ENCODE measurements at places on chromosomes 5 and 9.

DNA sequence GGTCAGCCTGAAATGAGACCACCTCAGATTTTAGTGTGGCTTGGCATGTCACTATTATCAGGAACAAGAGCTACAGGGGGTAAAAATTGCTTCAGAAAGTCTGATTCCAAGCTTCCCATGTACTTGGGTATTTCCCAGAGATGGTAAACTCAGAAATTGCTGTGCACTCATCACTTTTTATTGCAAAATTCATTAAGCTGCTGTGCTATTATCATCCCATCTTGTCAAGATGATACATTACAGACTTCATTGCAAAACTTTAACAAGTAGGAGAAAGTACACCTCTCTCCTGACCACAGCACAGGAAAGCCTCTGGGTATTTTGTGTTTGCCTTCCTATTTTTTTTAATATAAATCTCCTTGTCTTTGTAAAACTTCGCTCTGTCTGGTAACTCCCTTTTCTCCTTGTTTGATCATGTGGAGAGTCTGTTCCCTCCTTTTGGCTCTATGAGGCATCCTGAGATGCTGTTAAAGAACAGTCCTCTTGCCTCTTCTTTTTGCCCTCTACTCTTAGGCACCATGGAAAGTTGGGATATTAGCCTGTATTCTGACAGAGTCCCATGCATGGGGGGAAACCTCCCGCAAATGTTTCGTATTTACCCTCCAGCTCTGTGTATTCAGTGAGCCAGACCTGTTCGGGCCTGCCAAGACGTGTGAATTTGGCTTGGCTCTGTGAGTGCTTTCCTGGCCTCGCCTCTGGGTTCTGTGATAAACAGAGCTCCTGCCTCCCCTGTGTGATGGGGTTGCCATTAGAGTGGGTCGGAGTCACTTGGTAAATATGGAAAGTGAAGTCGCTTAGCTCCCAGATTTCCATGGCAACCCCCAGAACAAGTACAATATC, 260.7 kb downstream of the NR3C1 start:
- no peak for DNase-seq

DNA sequence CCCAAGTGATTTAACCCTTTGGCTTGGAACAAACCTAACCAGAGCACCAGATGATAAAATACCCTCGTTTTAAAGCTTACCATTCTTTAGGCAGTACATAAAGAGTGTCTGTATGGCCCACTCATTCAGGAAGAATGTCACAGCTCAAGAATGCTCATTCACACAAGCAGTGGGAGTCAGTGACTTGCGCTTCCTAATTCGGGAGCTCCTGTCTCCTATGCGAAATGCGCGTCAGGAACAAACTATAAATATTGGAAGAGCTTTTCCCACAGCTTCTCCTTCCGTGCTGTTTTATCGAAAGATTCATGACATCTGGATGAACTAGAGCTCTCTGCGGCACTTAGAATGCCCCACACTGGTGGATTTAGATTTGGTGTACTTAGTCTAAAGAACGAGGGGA, 66.6 kb downstream of the NTRK2 start:
- no peak for DNase-seq

GRCh38 chr9:12162181-12162815, 530.9 kb upstream of the TYRP1 start:
- no peak for DNase-seq

DNA sequence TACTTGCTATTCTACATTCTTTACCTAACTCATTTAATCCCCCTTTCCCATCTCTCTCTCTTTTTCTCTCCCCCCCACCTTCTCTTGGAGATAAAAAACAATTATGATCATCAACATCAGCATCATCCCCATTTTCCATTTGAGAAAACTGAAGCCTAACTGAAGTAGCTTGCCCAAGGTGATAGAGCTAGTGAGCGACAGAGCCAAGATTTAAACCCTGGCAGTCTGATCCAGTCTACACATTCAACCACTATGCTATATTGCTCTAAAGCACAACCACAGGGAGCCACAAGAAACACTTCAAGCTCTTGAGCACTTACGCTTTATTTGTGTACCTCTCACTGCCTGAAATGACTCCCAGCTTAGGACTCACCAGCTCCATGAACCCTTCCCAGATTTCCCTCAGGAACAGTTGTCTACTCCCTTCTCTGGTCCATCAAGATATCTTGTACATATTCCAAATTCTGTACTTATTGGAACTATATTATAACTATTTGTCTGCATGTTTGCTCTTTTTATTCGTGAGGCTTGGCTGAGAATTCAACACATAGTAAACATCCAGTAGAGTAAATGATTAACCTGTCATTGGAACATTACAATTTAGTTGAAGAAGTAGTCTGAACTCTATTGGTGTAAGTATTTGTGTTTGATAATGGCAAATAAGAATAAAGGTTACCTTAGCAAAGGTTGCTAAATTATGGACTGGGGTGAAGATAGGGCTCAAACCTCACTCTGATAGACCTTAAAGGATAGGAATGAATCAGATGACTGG, 164.8 kb downstream of the EFNA5 start:
- no peak for DNase-seq

DNA sequence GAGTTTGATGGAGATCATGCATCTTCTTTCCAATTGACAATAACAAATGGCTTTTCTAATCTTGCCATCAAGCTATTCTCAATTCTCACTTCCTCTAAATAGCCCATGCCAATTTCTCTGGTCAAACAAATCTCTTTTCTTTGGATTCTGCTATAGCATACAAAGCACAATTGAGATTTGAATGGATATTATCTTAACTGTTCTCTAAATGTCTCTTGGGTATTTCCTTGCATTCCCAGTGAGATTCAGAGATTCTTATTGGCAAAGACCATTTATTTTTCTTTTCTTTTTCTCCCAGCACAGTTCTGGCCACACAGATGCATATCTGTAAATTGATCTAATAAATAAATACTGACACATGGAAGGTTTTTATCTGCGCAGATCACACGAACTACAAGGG, at the start of gene OR1N2:
Gene OR1N2 (plus strand): TSS at position 301 of the 400 bp plus-strand sequence. CDS start 100 bp downstream, outside the sequence.
- no peak for DNase-seq

DNA sequence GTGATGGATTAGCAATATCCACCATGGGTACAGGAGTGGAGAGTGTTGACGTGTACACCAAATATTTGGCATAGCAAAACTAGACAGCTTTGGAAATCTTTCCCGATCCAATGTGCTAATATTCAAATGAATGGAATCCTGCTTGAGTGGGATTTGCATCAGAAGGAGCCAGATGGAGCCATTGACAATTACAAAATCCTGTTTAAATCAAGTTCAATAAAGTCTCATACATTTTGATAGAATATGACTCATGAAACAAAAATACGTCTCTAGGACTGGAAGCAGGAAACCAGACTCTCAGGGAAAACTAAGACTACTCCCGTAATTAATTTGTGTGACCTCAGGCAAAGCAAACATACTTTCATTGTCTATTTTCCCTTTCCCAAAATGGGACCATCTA, 13.0 kb downstream of the TNC start:
- no peak for DNase-seq

DNA sequence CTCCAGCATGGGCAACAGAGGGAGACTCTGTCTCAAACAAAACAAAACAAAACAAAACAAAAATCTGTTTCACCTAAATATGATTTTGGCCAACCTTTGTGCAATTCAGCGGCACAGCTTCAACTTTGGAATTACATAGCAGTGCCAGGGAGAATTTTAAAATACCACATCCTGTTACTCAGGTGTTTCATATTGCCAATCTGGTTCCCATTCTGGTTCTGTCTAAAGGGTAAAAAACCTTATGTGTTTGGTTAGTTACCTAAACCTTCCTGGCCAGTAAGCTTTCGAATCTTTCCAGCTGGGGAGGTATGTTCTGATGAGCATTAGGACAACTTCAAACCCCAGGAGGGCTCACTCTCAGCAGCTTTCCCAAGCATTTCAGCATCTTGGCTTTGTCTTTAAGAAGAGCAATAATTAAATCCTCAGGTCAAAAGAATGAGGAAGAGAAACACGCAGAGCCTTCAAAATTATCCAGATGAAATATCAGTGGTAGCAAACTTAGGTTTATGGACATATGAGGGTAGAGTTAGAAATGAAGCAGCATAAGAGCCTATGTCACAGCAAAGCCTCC, 2.7 kb downstream of the DAB2 start:
- no peak for DNase-seq

- DNase-seq, result no peak
Observed at GRCh38 chr9:124248960-124249359, 8.8 kb upstream of the NEK6 start.

DNA sequence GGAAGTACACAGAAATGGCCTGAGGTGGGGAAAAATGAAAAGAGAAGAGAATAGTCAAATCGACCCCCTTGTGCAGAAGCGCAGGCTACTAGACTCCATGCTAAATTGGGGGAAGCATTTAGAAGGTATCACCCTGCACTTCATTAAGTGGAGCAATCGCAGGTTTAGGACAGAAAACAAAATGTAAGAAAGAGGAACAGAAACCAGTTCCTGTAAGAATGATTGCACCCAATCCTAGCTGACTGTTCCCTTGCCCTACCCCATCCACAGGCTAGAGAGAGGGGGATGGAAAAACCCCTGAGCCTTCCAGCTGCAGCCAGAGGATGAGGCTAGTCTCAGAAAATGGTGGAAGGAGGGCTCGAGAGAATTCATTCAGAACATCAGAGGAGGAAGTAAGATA, 23.9 kb upstream of the PPP1R2B start:
- DNase-seq, result no peak

DNA sequence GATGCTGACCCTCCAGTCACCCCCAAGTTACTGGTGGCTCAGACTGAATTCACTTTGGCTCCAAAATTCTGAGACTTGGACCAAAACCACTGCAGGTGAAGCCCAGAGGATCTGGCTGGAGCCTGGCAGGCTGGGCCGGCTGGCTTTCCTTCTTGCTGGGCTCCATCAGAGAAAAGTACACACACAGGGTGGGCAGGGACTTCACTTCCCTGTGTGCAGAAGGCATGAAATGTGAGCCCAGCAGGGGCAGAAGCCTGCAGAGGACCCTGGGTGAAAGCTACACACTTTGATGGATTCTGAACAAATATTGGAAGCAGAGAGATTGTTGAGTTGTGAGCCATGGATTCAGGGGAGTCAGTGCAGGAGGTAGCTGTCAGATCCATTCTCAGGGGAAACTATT, 18.4 kb downstream of the NR4A3 start:
- no peak for DNase-seq

DNA sequence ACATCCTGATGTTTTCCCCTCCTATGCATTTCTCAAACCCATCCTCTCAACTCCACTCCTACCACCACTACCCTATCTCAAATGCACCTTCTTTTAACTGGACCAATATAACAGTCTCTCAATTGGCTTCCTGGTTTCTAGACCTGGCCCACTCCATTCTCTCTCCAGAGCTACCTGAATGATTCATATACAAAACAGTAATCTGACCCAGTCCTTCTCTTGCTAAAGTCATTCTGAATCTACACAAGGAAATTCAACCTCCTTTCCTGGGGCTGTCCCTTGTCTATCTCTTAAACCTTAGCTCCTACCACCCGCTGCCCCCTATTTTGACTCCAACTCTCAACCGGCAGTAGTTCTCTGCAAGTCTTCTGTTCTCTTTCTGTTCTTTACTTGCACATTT, 97.2 kb downstream of the PCSK1 start:
- DNase-seq, result no peak

GRCh38 chr5:176748073-176748966, 62.0 kb upstream of the UNC5A start:
- no peak for DNase-seq

GRCh38 chr5:67255881-67256280, 59.3 kb upstream of the CD180 start:
- DNase-seq, result no peak

GRCh38 chr9:5892456-5893133, 1.9 kb downstream of the MLANA start:
- no peak for DNase-seq

GRCh38 chr5:132296412-132297016, 2.3 kb downstream of the SLC22A4 start:
- DNase-seq, result no peak

DNA sequence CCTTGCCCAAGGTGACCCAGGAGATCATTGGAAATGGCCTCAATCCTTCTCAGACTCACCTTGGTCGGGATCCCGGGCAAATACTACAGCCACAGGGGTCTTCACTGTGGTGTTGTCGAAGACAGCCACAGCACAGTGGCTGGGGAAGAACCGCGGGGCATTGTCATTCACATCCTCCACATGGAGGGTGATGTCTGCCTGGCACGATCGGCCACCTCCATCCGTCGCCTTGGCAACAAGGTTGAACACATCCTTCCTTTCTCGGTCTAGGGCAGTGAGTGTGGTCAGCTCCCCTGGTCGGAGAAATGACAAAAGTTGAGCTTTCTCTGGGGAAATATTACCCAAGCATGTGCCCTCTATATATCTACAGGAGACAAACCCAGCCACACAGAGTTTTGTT, 56.8 kb downstream of the FAT2 start:
- DNase-seq, result no peak

- DNase-seq, result no peak
Observed at GRCh38 chr5:148063861-148064260, at the start of gene SPINK5. Gene SPINK5 (plus strand): TSS chr5:148063980. CDS start chr5:148064045, 65 bp downstream.

GRCh38 chr9:93280661-93281259, 96.8 kb downstream of the WNK2 start:
- no peak for DNase-seq

GRCh38 chr9:107944387-107944786, 454.8 kb upstream of the KLF4 start:
- DNase-seq, result no peak

GRCh38 chr5:8340739-8341344, 471.9 kb downstream of the MTRR start:
- no peak for DNase-seq

DNA sequence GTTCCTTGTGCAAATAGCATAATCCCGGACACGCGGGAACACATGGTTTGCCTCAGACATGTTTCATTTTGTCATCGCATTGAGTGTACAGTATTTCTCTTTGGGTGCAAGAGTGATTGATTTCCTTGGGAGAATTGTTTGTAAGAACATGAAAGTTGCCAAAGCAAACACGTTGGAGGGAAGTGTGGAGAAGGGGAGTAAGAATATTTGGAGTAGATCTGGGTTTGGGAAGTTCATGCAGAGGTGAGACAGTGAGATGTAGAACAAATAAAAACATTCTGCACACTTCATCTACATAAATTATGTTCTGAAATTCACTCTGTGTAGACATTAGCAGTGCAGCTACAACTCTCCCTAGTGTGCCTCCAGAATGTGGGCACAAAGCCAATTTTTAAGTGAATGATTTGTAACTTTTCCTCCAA, 24.0 kb downstream of the FOXD1 start:
- DNase-seq, result no peak

- no peak for DNase-seq
Observed at GRCh38 chr9:116837018-116837989, 150.2 kb downstream of the TRIM32 start.

DNA sequence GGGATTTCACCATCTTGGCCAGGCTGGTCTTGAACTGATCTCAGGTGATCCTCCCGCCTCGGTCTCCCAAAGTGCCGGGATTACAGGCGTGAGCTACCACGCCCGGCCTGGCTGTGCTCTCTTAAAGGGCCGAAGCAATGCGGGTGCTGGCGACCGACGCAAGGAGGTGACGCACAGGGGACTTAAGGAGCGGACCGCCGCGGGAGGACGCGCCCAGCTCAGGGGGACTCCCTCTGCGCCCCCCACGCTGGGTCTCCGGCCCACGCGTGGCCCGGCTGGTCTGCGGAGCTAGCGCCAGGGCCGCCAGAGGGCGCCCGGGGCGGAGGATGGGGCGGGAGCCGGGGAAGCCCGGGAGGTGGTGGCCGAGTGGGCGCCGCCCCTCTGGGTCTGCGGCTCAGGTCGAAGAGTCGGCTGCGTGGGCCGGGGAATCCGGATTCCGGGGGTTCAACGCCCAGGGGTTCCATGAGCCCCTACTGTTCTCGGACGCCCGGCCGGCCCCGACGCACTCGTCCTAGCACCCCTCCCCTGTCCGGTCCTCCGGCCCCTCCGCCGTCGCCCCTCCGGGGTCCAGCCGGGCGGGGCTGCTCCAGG, 502 bp upstream of the CERCAM start:
- DNase-seq, result peak; percentile 93

Measured in GM19239 (cell line).